ENCODE measurements at places on chromosomes 5 and 9.

GRCh38 chr9:91740701-91741100 is 209.3 kb downstream of the ROR2 start:
- DNase-seq: no peak

GRCh38 chr9:96596601-96597111 is 23.0 kb downstream of the CDC14B start:
- DNase-seq: no peak

GRCh38 chr5:135694012-135694411 is 115.2 kb upstream of the CXCL14 start:
- DNase-seq: no peak

DNA sequence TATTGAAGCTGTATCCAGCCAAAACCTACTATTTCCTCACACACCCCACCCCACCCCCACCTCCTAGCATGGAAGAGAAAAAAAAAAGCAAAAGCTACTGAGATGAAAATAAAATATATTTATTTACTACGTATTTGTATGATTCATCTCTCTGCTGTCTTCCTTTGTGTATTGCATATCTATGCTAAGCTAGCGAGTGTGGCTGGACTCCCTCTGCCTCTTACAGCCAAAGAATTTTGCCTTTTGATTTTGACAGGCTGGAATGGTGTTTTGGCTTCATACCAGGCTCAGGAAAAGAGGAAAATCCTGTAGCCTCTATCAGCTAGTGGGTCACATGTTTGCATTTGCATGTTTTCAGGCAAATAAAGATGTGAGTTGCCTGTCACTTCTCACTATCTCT is 2.2 kb downstream of the ABLIM3 start:
- DNase-seq: peak; percentile 61
